Neural crest cell (in vitro differentiated cells): ENCODE measurements at places on chromosomes 13 and 19. TPM values are rescaled to one million over a fixed set of nuclear protein-coding genes. Genes with fewer than 3 reads are reported as not detected.

Gene MYH14
- total RNA-seq: 4.0 and 4.7 TPM in 2 replicates

Gene ZNF14
- 8.2 and 9.3 TPM in 2 replicates for total RNA-seq

DNA sequence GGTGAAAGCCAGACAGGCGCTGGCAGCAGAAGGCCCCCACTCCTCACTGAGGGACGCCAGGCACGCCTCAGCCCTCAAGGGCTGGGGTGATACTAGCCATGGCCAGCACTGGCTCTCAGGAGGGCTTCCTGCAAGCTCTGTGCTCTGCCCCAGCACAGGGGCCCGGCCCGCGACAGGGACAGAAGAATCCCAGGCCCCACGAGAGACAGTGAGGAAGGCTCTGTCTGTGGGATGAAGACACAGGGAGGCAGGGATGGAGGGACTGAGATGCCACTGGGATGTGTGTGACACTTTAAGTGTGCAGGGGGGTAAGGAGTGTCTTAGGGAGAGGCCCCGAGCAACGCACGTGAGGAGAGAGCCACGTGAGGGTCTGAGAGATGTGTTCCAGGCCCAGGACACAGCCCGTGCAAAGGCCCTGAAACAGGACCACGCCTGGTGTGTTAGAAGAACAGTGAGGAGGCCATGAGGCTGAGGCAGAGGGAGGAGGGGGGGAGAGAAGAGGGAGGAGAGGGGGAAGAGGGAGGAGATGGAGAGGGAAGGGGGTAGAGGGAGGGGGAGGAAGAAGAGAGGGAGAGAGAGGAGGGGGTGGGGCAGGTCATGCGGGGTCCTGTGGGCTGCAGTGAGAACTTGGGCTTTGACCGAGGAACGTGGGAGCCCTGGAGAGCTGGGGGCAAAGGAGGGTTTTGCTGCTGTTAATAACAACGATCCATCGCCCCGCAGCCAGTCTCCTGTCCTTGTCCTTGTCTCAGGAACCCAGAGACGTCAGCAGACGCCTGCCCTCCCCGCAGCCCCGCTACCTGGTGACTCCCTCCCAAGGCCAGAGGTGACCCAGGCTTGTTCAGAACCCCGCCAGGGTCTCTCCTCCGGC lies 7.2 kb downstream of the RPL36 start:
- DNase-seq: no peak

DNA sequence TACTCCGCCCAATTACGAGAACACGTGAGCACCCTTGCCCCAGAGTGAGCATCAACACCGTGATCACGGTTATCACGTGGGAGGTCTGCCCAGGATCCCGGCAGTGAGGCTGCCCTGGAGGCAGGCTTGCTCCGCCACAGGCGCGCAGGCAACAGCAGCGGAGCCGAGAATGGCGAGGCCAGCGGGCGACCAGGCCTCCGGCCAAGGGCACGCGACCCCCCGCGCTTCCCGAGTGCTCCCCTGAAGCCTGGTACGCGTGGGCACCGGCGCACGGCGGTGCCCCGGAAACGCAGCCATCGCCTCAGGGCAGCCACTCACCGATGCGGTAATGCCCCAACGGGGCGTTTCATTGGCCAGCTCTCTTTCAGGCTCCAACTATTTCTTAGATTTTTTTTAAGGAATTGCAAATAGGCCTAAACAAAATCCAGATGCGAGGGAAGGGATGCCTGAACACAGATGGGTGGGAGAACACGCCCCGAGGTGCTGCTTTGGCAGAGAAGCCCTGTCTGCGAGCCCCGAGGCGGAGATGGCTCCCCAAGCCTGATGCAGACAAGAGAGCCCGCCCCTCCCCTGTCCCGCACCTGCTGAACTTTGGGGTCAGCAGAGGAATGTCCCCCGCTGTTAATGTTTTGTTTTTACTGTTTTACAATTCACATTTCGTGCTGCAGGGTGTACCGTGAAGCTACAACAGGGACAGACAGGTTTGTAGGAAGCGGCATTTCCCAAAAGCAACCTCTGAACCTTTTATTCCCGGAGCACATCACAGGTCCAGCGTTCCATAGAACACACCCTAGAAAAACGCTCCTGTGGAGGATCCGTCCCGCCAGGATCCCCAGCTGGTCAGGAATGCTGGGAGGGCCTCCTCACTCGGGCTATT lies 132.7 kb downstream of the ZDHHC20 start:
- no peak for DNase-seq

DNA sequence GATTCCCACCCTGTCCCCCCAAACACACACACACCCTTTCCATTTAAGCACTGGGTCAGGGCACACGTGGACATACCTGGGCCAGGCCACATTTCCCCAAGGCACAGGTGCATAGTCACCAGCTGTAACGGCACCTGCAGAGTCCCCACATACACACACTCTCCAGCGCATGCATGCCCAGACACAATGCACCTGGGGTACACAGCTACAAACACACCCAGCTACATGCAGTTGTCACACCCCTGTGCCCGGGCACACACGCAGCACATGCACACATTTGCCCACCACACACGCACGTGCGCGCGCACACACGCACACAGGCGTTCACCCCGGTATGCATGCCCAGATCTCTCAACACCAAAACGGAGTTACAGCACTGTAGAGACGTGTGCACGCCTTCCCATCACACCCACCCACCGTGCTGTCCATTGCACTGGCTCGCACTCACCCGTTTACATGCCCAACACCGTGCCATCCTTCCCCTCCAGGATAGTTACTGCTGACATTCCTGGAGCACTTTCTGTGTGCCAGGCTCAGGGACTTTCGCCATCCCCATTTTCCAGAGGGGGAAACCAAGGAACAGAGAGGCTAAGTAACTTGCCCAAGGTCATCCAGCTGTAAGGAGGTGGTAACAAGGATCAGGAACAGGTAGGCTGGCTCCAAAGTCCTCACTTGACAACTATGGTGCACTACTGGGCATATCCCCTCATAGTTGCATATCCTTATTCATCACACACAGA lies 749 bp upstream of the SHANK1 start:
- DNase-seq: no peak

DNA sequence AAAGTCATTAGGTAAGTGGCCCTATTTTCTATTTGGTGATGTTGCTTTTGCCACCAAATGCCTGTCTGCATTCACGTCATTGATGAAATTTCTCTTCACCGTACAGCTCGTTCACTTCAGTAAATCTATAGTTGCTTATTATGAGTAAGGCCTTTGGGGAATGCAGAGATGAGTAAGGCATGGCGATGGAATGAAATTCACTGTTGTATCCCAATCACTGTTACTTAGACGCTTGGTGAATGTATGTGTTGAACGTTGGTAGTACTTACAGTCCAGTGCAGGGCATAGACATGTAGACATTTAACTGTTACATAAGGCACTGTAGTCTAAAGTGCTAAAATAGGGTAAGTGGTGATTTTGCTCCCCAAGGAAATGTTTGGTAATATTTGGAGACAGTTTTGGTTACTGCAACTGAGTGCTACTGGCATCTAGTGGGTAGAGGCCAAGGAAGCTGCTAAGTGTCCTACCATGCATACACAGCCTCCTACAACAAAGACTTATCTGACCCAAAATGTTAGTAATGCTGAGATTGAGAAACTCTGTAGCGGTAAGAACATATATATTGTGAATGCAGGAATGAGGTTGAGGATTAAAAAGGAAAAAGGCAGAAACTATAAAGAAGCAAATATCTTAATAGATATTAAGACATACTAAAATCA lies 5.8 kb downstream of the AKAP11 start:
- no peak for DNase-seq

DNA sequence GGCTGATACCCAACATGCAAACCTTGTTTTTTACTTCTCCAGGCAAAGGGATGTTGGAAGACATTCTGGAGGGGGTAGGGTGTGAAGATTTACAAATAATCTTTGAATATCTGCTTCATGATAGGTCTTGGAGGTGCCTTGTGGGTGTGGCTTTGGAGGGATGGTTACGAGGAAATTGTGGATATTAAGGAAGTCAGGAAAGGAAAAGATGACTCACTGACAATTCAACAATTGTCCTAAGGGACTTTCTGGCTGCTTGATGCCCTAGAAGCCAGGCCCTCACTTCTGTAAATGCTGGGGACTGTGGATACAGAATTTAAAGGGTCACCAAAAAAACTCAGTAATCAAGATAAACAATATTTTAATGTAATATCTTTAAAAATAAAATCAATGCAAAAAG lies 37.4 kb upstream of the ZNF527 start:
- no peak for DNase-seq

DNA sequence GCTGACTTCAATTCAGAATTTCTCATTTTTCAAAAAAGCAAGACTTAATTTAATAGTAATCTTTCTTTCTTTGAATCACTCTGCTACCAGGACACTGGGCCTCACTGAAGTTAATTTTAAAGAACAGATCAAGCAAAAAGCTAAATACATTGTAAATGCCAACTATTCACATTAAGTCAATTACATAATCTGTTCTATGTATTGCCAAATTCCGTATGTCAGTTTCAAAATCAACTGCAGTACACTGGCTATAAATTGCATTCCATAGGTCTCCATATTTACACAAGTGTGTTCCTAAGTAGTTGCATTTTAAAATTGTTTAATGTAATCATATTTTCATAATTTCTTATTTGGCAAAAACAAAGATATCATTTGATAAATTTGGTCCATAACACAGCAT lies 10.1 kb downstream of the FOXO1 start:
- no peak for DNase-seq

- DNase-seq: no peak
These were observed 419.7 kb downstream of the KLF12 start for GRCh38 chr13:73714522-73714921.

GRCh38 chr13:47594833-47595232 lies 406.2 kb downstream of the SUCLA2 start:
- no peak for DNase-seq

DNA sequence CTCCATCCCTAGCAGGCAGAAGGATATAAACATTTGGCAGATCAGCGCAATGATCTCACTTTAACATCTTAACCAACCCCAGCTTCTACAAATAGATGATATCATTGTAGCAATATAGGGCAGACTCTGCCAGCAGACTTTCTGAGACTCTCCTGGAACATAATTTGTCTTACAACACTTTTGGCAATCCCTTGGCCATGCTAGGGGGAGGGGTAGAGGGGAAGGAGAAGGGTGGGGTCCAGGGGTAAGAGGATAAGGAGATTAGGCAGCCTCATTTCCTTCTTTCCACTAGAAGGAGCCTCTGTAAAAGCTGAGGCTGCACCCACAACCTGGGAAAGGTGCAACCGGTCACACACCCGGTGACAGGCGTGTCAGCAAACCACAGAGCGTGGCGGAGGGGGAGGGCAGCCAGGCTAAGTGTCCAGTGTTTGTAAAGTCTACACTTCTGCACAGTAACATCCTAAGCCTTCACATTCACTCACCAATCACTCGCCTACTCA lies 8.7 kb upstream of the UBAC2 start:
- no peak for DNase-seq

DNA sequence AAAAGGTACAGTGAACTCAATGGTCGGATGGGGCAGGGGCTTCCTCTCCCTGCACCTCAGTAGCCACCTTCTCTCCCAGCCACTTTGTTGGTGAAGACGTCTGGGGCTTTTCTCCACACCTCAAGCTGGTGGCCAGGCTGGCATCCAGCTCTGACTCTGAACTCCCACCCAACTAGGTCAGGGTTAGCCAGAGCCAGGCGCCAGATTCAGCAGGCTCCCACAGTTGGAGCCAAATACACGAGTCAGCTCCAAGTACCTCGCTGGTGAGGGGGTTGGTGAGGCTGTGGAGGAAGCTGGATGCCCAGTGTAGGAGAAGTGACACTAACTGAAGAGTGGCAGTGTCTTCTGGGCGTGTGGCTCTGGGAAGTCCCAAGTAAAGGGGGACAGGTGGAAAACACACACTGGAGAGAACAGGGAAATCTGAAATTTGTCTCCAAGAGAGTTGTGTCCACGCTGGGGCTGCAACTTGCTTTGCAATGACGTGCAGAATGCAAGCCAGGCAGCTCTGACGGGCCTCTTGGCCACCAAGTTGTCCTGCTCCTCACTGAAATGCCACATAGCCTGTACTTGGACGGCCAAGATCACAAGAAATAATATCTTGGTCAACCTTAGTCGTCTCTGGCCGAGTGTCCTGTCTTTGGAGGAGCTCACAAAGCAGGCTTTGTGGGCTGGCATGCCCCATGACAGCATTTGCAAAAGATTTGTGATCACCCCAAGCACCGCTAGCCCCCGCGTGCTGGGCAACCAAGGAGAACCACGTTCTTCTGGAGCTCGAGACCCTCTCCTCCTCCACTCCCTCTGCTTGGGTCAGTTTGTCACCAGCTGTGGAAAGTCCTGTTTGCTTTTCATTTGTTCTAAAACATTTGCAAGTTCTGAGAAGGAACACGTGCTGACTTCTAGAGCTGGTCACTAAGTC lies 18.1 kb downstream of the SLC7A1 start:
- DNase-seq: no peak

GRCh38 chr19:40613690-40614621 lies 12.8 kb downstream of the LTBP4 start:
- DNase-seq: peak; percentile 57

DNA sequence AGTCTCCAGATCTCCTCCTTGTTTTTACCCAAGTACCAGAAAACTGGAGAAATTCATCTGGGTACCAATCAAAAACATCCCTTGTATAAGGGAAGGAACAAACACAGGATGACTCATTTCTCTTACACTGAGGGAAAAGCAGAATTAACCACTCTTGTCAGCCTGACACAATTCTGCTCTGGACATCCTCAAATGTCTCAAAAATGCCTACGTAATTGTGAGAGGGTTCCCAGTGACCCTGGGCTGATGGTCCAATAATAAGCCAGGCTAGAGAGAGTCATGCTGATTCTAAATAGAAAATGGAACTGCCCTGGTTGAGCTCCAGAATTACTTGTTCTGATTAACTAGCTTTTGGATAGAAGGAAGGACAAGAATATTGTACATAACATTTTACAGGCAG lies 14.5 kb downstream of the ZNF708 start:
- no peak for DNase-seq

DNA sequence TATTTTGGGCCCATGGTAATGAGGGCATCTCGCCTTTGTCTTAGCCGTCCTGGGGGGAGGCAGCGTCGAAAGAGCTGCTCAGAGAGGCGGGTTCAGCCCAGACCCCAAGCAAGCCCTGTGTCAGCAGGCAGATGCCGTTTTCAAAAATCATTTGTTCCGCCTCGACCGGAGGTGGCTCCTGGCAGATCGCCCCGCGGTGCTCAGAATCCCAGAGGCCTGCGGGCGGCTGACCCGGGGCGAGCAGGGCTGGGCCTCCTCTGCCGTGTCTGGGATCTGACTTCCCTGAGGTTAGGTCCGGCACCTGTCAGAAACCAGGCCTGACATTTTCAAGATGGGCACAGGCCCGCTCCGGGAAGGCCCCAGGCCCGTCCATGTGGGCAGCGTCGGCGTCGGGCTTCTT lies 36.1 kb downstream of the CRTC1 start:
- DNase-seq: no peak

GRCh38 chr19:4638317-4638716 lies 999 bp upstream of the TNFAIP8L1 start:
- DNase-seq: no peak
